ENCODE measurements at places on chromosomes 12 and 14.

- no peak for DNase-seq
Observed at GRCh38 chr12:57607958-57608663, 3.1 kb upstream of the ARHGEF25 start.

GRCh38 chr12:42370013-42370412, 44.0 kb downstream of the PPHLN1 start:
- DNase-seq: no peak

- no peak for DNase-seq
Observed at GRCh38 chr12:126212824-126213223, 1147.6 kb downstream of the AACS start.

- no peak for DNase-seq
Observed at GRCh38 chr14:46840944-46841720, 189.6 kb upstream of the RPL10L start.

DNA sequence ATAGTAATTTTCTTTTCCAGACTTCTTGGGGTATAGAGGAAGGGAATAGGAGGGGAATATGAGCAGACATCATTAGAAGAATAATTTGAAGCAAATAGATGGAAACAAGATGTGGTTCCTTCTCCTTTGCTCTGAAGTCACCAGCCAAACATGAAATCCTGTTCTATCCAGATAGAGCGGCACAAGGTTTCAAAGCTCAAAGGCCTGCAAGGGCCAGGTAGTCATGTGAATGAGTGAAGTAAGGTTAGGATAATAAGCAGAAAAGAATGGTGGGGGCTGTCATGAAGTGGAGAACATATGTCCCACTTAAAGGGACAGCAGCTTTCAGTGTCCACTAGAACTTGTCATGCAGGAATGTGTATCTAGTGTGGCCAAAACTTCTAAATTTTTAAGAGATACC, 2.5 kb upstream of the IKZF4 start:
- DNase-seq: no peak

DNA sequence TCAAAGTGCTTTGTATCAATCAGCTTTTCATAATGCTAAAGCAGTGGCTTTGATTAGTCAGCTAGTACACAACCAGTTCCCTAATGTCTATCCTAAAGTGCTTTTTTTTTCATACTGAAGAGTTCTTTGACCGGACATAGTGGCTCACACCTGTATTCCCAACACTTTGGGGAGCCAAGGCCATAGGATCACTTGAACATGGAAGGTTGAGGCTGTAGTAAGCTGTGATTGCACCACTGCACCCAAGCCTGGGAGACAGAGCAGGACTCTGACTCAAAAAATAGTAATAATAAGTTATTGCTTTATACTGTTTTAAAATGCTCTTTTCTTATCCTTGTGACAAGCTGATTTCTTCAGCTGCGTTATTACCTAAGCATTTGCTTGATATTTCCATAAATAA, 154.6 kb upstream of the AEBP2 start:
- no peak for DNase-seq

- no peak for DNase-seq
Observed at GRCh38 chr12:44627387-44628166, 248.5 kb downstream of the NELL2 start.

DNA sequence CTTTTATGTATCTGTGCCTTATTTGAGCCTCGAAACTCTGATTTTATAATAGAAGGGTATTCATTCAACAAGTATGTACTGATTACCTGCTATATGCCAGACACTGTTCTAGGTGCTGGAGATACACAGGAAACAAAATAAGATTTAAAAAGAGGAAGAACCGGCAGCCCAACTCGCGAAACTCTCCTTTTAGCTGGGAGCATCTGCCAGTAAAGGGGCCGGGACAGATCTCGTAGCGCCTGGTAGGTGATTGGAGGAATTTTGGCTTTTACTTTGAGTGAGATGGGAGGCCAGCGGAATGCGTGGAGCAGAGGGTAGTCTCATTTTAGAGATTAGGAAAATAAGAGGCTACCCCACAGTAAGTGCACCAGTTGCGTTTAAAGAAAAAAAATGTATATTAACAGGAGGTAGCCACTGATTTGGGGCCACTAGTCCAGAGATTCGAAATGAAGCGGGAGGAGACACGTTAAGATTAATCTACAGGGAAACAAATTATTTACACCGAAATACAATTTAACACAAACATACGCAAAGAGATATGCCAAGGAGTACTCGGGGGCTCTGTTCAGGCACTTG, 520 bp upstream of the MON2 start:
- DNase-seq: peak; percentile 23

- no peak for DNase-seq
Observed at GRCh38 chr12:88393017-88393767, 187.1 kb downstream of the KITLG start.

DNA sequence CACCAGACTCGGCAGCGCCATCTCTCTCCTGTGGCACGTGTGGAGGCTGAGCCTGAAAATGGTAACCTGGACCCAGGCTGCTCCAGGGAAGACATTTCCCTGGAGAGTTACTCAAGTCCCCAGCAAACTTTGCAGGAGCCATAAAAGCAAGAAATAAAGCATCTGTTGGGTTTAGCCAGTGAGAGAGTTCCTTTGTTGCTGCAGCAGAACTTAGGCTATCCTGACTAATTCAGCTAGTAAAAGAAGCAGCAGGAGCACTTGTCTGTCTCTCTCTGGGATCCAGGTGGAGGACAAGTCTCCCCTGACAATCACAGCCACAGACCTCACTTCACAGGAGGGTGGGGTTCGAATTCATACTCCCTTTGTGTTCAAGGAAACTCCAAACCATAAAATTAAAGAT, 79.2 kb upstream of the DIO3 start:
- DNase-seq: no peak

DNA sequence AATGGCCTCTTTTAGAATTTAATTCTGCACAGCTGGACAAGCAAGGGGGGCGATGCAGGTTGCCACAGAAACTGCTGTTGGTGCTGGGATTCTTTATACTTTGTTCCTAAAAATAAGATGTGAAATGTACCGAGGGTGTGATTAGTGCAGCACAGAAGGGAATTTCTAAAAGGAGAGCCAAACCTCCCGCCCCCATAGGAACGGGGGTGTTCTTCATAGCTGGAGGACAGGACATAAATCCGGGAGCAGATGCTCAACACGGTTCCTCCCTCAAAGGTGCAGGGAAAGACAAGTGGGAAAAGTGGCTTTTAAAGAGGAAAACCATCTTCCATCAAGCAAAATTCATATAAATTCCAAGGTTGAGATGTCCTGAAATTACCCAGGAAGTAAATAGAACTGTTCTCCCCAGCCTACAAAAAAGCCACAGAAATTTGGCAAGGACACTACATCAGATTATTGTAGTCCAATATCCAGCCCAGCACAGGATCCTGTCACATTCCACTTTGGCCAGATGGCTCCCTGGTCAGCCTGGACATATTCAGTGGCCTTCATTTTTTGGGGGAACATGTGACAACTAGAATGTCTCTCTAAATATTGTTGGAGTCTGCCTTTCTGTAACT, 51.4 kb upstream of the TMX1 start:
- DNase-seq: no peak

- DNase-seq: no peak
Observed at GRCh38 chr12:16563504-16563903, 42.5 kb downstream of the LMO3 start.

- no peak for DNase-seq
Observed at GRCh38 chr14:32694795-32695449, 243.8 kb upstream of the NPAS3 start.

- no peak for DNase-seq
Observed at GRCh38 chr14:54105898-54106297, 149.3 kb upstream of the BMP4 start.

- DNase-seq: no peak
Observed at GRCh38 chr14:28098856-28099255, 667.7 kb upstream of the FOXG1 start.

- DNase-seq: no peak
Observed at GRCh38 chr12:121175383-121176119, 34.4 kb upstream of the P2RX4 start.

GRCh38 chr12:6957741-6958608, 6.8 kb downstream of the PTPN6 start:
- DNase-seq: no peak

GRCh38 chr12:60398547-60398946, 802.7 kb downstream of the SLC16A7 start:
- no peak for DNase-seq

GRCh38 chr12:24134092-24134491, 184.6 kb upstream of the SOX5 start:
- no peak for DNase-seq

DNA sequence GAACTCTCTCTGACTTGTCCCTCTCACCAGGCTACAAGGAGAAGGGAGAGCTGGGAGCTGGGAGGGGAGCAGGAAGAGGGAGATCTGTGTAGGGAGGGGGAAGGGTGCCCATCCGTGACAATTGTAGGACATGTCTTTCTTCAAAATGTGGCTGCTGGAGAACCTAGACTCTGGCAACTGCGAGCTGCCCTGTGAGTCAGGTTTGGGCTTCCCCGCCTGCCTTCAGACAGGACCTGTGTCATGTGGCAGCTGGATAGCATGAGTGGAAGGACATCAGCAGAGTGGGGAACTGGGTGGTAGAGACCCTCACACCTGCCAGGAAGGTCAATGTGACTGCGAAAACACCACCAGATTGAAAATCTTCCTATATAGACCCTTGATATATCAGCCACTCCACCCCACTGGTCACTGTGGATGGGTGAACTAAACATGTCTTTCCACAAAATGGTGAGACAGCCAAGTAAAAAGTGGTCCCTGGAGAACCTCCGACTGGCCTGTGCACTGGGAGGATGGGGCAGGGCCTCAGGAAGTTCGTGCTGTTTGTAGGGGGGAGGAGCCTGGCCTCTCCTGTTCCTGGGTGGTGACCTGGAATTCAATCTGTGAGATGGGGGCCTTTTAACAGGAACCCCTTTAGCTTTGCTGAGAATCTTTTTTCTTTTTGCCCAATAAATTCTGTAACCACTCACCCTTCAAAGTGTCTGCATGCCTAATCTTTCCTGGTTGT, 62.2 kb upstream of the CAPRIN2 start:
- no peak for DNase-seq

DNA sequence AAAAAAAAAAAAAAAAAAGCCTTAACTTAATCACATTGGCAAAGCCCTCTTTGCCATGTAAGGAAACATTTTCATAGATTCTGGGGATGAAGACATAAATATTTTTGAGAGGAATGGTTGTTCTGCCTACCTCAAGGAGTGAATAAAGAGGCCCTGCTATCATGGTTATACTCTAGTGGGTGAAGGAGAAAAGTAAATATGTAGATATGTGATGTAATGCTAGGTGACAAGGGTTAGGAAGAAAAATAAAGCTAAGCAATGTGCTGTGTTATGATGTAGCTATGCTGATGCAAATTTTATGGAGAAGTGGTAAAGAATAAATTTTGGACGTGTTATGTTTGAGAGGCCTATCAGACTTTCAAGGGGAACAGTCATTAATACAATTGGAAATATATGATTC, 80.1 kb upstream of the DUSP6 start:
- DNase-seq: no peak

DNA sequence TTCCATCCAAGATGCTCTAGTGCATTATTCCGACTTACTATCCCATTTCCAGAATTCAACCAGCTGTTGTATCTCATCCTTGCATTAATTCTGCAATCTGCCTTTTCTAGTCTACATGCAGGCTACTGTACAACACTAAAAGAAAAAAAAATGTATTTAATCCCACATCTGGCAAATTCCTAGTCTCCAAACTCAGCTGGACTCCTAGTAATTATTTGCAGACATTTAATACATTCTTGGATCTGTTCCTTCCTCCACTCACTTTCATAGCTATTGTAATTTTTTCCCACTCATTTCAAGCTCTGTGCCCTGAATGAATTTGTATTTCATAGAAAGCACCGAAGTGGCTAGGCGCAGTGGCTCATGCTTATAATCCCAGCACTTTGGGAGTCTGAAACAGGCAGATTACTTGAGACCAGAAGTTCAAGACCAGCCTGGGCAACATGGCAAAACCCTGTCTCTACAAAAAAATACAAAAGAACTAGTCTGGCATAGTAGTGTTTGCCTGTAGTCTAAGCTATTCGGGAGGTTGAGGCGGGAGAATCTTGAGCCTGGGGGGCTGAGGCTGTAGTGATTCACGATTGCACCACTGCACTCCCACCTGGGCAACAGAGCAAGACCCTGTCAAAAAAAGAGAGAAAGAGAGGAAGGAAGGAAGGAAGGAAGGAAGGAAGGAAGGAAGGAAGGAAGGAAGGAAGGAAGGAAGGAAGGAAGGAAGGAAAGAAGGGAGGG, 39.5 kb upstream of the YAF2 start:
- no peak for DNase-seq

DNA sequence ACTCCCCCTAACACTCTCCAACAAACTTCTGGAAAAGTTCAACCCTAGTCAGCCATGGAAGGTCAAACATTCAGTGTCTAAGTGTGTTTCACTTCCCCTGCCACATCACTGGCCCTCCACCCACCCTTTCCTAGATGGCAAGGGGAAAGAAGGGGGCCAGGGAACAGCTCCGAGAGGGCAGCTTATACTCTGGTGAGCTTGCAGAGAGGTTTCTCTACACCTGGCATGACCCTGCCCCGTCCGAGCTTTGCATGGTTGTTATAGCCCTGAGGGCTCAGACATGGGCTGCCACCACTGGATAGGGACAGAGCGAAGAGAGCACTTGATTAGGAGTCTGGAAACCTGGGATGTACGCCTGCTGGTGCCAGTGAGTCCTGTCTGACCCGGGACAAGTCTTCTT, 4.0 kb downstream of the ACVRL1 start:
- no peak for DNase-seq

DNA sequence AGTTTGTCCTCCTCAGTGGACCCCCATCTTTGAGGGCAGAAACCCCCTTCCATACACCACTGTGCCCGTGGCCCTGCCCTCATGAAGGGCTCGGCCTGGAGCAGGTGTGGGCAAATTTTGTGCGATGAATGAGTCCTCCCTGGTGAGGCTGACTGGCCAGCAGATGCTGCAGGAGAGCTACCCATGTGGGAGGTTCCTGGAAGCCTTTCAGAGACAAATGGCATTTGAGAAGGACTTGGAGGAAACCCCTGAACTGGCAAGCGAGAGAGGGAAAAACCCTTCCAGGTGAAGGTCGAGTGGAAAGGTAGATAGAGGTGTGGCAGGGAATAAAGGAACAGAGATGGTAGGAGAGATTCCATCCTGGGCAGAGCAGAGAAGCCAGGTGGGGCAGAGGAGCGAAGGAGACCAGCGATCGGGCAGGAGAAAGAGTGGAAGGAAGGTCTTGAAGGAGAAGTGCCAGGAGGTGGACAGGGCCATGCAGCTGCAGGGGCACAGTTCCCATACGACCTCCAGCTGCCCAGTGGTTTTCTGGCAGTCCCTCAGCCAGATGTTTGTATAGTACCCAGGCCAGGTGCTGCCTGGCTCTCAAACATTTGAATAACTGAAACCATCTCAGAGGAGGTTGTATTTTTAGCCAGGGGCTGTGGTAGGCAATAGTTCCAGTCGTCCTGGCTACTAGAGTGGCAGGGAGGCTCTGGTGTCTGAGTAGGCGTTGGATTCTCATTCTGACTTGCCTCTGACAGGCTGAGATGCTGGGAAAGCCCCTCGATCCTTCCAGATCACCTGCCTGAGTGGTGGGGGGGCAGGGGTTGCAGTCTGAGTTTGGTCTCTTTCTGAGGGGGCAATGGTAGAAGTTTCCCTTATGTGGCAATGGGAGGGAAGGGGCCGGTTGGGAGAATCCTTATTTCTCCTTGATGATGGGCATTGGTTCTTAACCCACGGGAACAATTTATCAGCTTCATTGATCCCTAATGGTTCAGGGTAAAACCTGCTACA, 40.1 kb downstream of the FBXL14 start:
- peak; percentile 56 for DNase-seq

- DNase-seq: no peak
Observed at GRCh38 chr12:29781188-29781587, 2.6 kb downstream of the TMTC1 start.
